Dermis microvascular lymphatic vessel endothelial cell (primary cell): ENCODE measurements at places on chromosomes 2 and 18. TPM values are rescaled to one million over a fixed set of nuclear protein-coding genes. Genes with fewer than 3 reads are reported as not detected.

GRCh38 chr18:57787068-57787685 lies 15.9 kb downstream of the ATP8B1 start:
- DNase-seq, result no peak

Gene TACR1
- total RNA-seq, result not detected in 2 replicates

Gene PIEZO2
- 212 and 343 TPM in 2 replicates for total RNA-seq

- no peak for DNase-seq
Measured at GRCh38 chr2:180669016-180669415, 311.4 kb upstream of the UBE2E3 start.

Gene LPIN2
- total RNA-seq, result 21.1 and 37.9 TPM in 2 replicates

DNA sequence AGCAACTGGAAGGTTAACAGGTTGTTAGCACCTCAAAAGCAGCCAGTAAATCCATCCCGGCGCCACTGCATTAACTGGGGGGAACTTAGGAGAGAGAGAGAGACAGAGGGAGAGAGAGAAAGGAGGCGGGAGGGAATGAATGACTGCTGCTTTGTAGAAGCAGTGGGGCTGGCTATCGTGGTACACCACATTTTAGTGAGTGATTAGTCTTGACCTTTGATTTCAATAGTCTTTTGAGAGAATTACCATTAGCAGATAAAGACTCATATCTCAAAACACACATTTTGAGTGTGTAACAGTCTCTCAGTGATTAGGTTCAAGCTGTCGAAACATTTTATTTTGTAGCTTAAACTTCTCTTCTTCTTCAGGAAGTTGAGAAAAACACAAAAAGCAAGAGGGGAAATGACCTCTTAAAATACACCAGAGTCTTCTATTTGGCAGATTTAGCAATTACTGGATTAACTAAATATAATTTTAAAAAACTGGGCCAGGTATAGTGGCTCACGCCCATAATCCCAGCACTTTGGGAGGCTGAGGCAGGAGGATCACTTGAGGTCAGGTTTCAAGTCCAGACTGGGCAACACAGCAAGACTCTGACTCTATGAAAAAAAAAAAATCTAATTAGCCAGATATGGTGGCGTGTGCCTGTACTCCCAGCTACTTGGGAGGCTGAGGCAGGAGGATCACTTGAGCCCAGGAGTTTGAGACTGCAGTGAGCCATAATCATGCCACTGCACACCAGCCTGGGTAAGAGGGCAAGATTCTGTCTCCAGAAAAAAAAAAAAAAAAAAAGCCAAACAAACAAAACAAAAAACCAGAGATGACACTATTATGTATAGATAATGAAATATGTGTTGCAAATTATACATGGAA lies 22.0 kb upstream of the PNO1 start:
- DNase-seq, result no peak

GRCh38 chr18:75544051-75544481 lies 116.6 kb upstream of the SMIM21 start:
- DNase-seq, result no peak

GRCh38 chr2:238989484-238989883 lies 141.6 kb downstream of the TWIST2 start:
- DNase-seq, result no peak

Gene TMEM178A
- total RNA-seq, result 0.25 TPM in 1 of 2 replicates, not detected in the other
